Ureter (tissue), 1 donor: ENCODE measurements at places on chromosomes 5 and 9. TPM values are rescaled to one million over a fixed set of nuclear protein-coding genes. Genes with fewer than 3 reads are reported as not detected.

Gene POU5F2
- 4.9 TPM for total RNA-seq

Gene CCNJL
- 12.4 TPM for total RNA-seq

Gene HEMGN
- total RNA-seq, result not detected

Gene SCGB3A2
- not detected for total RNA-seq

Gene C9
- not detected for total RNA-seq

Gene PKD2L2
- total RNA-seq, result not detected

Gene ICE1
- total RNA-seq, result 33.2 TPM

Gene ZNF367
- 1.8 TPM for total RNA-seq
